Jurkat, Clone E6-1 (cell line): ENCODE measurements at places on chromosomes 1 and 21.

DNA sequence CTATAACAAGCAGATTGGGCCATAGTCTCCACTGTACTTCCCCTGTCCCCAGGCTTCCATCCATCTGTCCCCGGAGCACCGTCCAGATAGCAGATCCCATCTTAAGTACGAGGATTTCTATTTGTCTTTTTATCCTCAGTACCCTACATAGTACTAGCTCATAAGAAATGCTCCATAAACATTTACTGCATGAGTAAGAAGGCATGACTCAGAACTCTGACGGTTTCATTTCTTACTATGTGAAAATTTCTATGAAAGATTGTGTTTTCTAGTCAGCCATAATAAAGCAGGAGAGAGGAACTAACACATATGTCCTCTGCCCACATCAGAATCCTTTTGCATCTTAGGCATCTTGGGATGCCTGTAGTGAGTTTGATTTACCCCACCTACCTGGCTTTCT is 49.5 kb downstream of the CHD1L start:
- DNase-seq: no peak

DNA sequence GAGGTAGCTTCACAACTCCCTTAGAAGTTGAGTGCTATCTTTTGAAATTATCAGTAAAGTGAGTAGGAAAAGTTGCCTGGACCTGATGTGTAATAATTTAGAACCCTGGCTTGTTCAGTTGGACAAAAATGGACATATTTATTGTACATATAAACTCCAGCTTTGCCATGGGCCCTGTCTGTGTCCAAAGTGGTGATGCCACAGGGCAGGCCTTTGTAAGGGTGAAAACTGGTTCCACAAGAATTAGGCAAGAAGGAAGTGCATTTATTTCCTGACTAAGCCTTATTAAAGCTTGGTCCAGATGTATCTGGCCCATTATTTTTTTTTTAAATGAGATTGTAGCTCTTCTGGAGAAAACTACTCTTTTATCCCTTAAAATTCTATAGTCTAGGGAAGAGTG is 47.9 kb downstream of the MACO1 start:
- no peak for DNase-seq

DNA sequence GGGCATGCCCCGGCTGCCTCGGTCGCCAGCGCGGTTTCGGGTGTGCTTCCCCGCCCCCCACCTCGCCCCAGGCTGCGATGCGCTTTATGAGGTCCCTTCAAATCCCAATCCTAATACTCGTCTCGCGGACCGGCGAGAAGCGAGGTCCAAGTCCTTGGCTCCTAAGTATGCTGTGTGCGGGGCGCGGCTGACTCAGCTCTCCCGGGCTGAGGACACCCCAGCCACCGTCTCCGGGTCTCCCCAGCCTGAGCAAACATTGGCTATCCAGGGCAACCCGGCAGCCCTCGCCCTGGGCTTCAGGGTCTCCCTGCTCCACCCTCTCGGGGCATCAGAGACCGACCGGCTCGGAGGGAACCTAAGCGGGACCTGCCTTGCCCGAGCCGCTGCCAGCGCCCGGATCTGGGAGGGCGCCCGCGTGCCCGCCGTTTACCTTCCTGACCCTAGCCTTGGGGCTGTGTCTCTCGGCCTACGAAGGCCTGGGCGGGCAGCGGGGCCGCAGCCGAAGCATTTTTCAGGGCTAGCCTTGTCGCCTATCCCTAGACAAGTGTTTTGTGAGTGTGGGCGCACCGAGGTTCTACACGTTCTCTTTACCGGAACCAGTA is 1.2 kb downstream of the ITPKB start:
- DNase-seq: no peak

DNA sequence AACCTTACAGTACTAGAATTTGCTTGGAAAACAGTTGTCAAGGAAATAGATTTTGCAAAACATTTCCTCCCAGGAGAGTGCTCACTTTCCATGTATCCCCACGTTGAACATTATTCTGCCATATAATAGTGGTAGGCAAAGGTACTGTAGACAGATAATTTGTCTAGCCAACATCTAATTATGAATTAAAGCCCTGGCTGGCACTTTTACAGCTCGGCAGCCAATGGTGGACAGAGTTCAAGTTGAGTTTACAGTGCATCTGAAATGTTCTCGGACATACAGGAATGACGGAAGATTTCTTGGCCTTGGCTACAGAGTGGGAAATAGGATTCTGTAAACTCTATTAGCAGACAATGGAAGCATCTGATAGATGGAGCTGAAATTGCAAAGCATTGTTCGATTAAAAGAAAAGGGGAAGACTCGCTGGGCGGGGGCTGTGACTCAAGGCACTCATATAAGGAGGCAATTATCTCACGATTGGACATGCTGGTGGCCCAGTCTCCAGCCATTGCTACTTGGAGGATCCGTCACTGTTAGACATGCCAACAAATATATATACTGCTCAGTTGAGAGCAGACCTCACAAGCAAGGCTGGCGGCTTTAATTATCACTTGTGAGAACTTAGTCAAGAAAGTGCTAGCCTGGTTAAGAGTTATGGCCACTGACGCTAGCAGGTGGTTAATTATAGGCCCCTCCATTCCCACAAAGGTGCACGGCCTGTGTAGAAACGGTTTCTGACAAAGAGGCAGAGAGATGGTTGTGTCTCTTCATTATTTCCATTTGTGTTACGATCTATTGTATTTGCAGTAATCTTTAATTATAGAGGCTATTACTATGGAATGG is 48.0 kb downstream of the MAN1C1 start:
- no peak for DNase-seq

- DNase-seq: no peak
Observed at GRCh38 chr21:33884376-33885171, 31.0 kb downstream of the ATP5PO start.
